ENCODE measurements at places on chromosomes 5 and 9. TPM values are rescaled to one million over a fixed set of nuclear protein-coding genes. Genes with fewer than 3 reads are reported as not detected.

DNA sequence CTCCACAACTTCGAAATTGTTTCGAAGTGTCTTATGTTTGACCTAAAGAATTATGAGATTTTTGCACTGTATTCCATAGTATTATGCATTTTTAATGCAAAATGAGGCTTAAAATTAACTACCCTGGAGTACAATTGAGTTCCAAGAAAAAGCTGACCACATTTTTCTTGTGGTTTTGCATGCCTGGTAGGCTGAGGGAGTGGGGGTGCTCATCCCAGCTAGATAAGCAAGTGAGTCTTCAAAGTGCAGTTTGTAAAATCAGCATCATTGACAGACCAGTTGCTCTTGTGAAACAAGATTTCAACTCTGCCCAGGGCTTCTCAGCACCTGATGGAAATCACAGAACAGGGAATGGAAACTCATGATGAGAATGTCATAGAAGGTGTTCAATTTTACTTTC, 17.0 kb upstream of the NDUFS4 start:
- no peak for DNase-seq

- DNase-seq, result no peak
These were observed 30.7 kb upstream of the TGFBR1 start for GRCh38 chr9:99073985-99074901.

- DNase-seq, result no peak
These were observed 53.2 kb upstream of the TMEM171 start for GRCh38 chr5:73067213-73067612.

DNA sequence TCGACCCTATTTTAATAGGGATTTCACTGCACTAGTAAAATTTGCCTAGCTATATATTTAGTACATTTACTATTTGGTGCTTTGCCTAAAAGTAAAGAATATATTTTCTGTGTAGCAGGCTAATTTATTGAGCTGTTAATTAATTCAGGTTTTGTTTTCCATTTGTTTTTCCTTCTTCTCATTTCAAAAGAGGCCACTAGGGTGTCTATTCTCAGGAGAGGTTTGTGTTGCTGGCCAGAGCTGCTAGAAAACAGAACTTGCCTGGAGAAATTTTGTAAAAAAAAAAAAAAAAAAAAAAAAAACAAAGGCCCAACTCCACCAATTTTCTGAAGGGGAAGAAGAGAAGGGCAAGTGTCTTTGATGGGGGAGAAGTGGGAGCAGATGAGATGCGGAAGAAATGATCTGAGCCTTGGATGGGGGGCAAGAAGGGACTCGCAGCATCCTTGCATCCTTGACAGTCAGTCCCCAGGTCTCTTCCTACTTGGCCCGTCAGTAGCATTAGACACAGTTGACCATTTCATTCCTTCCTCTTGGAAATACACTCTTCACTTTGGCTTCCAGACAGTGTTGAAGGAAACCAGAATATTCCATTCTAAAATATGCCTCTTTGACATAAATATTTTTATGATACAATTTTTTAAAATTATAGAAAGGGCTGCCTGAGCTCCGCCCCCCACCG, 318.5 kb downstream of the TRPM3 start:
- DNase-seq, result no peak

DNA sequence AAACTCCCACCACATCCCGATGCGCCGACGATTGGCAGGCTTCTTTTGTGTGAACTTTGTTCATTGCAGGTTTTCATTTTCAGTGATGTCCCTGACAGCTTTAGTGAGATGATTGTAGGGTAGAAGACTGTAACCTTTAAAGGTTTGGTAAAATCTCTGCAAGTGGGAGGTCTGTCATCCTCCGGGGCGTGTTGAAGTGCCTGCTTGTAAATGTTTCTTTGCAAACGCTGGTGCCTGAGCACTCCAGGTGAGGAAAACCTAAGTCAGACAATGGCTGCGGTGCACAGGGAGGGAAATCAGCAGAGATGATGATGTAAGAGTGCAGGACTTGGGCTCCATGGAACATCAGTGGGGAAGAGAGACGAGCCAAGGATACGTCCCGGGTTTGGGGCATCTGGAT, 228.1 kb downstream of the DRD1 start:
- DNase-seq, result no peak

DNA sequence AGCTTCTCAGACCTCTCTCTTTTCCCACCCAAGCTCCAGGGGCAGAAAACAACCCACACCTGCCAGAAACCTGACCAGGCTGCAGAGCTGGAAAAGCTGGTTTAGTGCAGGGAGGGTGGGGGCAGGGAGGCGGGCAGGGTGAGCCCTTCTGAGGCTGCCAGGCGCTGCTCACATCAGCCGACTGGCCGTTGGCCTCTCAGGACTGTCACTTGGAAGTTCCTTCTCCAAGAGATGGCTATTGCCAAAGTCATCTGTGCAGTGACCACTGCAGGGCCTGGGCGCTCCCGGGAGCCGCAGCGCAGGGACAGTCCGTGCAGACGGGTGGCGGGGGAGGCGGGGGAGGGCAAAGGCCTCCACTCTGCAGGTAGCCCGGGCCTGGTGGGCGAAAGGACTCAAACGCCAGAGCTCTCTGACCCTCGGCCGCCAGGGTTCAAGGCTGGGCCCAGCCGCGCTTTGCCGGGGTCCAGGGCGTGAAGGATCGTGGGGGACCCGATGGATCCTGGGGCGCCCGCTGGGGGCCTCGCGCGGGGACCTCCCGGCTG, 205.0 kb upstream of the IER5L start:
- peak; percentile 69 for DNase-seq

DNA sequence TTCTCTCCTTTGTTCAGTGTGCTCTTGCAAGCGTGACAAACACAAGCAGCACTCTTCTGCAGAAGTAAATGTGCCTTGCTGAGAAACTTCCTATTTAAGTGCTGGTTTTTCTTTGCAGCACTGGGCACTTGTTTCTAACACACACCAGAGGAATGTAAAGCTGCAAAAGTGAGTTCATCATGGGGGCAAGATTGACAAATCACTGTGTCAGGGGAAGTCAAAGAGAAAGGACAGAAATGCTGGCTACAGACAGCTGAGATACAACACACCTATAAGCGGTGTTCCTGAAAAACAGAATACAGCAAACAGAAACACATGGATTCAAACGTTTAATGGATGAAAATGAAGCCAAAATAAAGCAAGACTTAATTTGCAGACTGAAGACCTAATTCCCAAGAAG, 19.6 kb downstream of the ROR2 start:
- DNase-seq, result no peak

- no peak for DNase-seq
These were observed 184.5 kb upstream of the PAPPA start for GRCh38 chr9:115969096-115969495.

GRCh38 chr9:124011460-124012301, at the start of gene LHX2:
LHX2 (plus strand) TSS chr9:124011768; CDS start chr9:124012349, 581 bp downstream.
- peak; percentile 82 for DNase-seq

The PRDM12 gene
- total RNA-seq, result not detected

The IFT74 gene
- 9.2 TPM for total RNA-seq

The SERINC5 gene
- total RNA-seq, result 13.7 TPM

The SLC22A4 gene
- 1.6 TPM for total RNA-seq

The GMCL2 gene
- total RNA-seq, result not detected

The HEMGN gene
- total RNA-seq, result not detected

The SPATA31D4 gene
- total RNA-seq, result not detected
